ENCODE measurements at places on chromosomes 2 and 18.

DNA sequence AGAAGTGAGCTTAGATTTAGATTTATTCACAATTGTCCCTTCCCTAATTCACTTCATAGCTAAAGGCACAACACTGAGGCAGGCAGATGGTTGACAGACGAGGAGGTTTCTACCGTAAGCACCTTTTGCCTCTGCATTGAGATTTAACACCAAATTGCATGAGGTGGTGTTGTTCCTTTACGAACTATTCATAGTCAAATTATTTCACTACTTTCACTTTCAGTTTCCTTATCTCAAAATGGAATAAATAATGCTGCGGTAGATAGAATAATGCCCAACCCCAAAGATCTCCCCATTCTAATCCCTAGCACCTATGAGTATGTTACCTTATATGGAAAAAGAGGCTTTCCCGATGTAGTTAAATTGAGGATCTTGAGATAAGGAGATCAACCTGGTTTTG lies 58.9 kb upstream of the LINC00305 start:
- DNase-seq: no peak

- no peak for DNase-seq
Observed at GRCh38 chr2:106734165-106734564, 151.8 kb downstream of the ST6GAL2 start.

- no peak for DNase-seq
Observed at GRCh38 chr2:217609952-217610351, 392.8 kb downstream of the TNS1 start.

DNA sequence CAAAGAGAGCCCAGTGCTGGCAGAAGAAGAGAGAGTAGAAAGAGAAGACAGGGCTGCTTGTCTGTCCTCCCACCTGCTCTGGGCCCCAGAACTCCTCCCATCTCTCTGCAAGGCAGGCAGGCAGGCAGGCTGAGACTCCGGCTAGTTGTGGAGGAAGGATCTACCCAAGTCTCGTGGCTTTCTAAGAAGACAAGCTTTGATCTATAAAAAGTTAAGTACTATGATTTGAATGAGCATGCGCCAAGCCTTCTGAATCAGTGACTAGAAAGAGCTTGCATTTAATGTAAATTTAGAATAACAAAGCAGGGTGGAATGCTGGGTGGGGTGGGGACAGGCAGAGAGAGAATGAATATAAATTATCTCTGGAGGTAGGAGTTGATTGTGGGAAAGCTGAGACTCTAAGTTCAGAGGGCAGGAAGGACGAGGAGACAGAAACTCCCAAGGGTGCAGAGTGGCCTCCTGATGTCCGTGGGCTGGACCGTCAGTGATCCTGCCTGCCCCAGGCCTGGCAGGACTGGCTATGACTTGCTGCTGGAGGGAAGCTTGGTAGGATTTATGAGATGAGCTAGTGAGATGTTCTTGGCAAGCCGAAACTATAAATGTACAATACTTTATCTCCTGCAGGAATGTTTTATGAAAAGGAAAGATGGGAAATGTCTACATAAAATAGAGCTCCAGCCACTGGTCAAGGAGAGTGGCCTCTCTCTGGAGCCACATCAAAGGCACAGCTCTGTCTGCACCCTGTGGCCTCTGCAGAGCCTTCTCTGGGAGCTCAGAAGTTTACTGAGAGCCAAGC lies 447.5 kb downstream of the TNS1 start:
- no peak for DNase-seq

DNA sequence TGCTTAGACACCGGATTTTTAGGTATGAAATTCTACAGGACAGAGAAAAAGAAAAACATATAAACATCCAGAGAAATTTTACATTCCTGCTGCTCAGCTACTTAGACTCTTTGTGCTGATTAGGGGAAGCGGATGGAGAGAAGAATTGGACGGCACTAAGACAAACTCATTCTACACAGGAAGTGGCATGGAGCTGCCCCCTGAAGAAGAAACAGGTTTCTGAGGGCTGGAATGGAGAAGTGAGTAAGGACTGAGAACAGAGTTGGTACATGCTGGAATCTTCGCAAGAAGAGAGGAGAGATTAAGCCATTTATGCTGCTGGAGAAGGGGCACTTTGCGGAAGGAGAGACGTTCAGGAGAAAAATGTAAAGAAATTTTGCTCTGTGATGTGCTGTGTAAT lies 253.0 kb upstream of the ERBB4 start:
- no peak for DNase-seq

GRCh38 chr2:37764739-37765138 lies 93.3 kb upstream of the CDC42EP3 start:
- DNase-seq: no peak

DNA sequence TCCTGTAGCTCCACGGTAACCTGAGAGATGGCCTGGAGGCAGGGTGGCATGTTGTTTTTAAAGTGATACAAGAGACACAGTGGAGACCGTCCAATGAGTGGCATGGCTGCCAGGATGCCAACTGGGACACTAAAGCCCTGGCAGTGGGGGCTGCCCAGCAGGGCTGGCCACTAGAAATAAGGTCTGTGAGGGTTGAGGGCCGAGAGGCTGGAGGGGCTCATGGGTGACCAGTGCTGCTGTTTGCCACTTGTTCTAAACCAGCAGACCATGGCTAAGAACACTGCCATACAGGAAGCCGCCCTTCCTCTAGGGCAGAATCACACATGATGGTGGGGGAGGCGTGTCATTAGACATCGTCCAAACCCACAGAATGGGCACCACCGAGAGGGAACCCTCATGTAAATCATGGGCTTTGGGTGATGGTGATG lies 71.9 kb downstream of the ALPK2 start:
- no peak for DNase-seq

DNA sequence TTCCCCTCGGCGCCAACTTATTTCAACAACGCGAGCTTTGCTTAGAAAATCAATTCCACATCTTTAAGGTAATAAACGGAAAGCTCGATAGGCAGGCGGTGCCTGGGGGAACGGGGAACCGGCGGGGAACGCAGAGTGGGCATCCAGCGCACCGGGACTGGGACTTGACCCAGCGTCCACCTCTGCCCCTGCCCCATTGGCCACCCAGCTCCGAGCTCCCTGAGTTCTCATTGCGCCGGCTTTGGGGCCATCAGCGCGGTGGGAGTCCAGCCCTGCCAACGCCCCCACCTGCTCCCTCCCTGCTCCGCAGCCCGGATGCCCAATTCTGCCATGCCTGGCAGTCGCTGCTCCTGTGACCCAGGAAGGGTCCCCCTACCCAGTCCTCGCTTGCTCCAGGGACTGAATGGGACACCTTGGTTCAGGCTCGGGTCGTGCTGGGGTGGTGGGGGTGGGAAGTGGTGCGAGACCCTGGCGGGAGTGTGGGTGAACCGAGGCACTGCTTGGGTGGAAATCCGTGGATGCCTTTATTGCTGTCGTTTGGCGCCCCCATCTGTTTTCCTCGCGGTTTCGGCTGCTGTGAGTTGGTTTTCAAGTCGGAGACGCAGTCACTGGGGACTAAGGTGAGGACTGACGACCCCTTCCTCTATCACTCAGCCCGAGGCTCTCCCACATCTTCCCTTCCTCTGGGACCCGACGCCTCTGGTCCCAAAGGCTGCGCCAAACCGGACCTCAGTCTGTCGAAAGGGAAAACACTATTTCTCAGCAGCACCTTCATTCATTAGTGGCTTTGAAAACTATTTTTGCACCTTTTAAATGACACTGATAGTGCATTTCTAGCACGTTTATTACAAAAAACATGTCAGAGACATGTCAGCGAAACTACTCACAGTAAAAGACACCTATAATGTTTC lies 2.4 kb upstream of the EVX2 start:
- DNase-seq: no peak

DNA sequence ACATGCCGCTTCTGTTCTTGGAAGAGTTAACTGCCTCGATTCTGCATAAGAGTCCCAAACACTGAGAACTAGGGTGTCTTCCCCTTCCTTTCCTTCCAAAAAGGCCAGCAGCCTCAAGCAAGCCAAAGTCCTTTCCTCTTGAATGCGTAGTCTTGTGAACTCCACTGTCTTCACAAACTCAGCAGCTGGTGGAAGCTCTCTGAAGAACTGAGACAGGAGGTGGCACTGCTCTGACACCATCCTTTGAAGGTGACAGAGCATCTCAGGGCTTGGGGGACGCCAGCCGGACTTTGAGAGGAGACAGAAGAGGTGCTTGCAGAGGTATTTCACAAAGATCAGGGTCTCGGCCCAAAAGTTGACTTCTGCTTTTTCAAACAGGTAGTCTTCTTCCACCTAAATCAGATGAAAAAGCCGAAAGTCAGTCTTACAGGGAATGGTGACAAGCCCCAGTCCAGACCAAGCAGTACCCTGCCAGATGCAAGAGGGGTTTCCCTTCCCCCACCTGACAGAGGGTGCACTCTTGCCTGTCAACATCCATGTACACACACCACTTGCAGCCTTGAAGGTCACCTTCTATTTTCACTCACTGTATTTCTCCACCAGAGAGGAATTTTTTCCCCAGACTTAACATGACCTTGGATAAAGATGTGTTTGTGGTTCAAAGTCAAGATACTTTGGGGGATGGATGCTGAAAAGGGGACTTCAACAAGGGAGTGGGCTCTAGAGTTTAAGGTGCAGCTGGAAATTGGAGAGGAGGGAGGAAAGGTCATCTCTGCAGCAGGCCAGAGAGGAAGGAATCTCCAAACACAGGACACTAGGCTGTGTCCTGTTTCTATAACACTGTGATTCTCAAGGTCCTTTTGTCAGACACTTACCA lies 4.8 kb upstream of the ZFP36L2 start:
- DNase-seq: no peak

DNA sequence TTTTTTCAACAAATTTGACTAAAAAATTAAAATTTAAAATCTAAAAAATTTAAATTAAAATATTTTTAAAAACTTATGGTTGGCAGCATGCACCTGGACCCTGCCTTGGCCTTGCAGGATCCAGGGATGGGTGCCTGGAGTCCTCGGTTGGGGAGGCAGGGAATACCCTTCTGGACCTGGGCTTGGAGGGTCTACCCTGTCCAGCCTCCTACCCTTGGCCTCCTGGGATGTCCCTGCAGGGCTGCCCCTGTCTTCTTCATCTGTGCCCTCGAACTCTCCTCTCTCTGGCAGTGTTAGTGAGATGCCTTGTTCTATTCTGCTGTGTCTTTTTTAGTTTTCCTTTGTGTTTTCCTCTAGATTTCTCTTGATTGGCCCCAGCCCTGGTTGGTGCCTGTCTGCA lies 68.9 kb upstream of the HAAO start:
- no peak for DNase-seq

DNA sequence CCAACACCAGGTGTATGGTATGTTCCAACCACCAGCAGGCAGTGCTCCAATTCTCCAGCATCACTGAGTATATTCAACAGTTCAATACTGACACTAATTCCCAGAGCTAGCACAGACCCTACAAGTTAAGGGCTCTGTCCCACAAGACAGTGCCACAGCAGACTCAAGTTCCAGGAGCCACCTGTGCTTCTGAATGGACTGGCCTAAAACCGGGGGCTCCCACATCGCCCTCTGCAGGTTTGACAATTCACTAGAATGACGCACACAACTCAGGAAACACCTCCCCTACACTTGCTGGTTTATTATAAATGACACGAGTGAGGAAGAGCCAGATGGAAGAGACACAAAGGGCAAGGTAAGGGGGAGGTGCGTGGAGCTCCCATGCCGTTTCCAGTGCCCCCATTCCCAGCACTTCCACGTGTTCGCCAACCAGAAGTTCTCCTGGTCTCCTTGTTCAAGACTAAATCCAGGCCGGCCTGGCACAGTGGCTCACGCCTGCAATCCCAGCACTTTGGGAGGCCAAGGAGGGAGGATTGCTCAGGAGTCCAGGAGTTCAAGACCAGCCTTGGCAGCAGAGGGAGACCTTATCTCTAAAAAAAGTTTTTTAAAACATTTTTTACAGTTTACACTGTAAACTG lies 12.2 kb upstream of the ATP6V1B1 start:
- no peak for DNase-seq

DNA sequence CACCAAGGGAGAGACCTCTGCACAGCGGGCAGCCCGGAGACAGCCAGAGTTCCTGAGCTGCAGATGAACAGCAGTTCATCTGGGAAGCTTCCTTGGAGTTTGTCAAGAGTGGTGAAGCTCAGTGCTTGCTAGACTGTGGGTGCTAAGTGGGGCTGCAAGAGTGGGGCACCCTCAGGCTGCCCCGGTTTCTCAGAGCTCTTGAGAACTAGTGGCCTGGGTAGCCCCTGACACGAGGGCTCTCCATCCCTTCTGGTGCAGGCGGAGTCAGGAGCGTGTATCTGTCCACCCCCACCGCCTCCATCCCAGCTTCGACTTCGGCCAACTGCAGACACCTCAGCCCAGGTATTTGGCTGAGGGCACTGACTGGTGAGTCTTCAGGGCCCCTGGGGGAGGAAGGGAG lies 222.0 kb downstream of the LOXHD1 start:
- no peak for DNase-seq

- DNase-seq: no peak
Observed at GRCh38 chr2:70938586-70938950, 2.9 kb downstream of the ATP6V1B1 start.

DNA sequence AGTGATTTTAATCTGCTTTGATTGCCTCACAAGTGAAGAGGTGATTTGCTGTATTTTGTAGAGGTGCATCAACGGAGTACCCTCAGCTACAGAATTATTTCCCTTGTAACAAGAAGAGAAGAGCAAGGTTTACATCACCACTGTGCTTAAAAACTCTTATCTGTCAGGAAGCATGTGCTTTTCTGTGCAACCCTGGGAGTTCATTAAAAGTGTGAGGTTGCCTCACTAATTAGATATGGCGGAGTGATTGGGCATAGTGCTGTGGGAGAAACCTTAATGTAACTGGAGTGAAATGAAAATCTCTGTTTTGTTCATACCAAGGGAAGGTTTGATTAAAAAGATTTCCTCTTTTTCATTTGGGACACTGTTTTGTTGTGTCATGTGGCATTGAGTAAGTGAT lies 544.7 kb downstream of the PARD3B start:
- no peak for DNase-seq
